ENCODE measurements at places on chromosomes 3 and 15. TPM values are rescaled to one million over a fixed set of nuclear protein-coding genes. Genes with fewer than 3 reads are reported as not detected.

- no peak for DNase-seq
Measured at GRCh38 chr15:41980654-41981323, 8.4 kb upstream of the EHD4 start.

GRCh38 chr15:77854980-77855379, 222.3 kb upstream of the LINGO1 start:
- no peak for DNase-seq

DNA sequence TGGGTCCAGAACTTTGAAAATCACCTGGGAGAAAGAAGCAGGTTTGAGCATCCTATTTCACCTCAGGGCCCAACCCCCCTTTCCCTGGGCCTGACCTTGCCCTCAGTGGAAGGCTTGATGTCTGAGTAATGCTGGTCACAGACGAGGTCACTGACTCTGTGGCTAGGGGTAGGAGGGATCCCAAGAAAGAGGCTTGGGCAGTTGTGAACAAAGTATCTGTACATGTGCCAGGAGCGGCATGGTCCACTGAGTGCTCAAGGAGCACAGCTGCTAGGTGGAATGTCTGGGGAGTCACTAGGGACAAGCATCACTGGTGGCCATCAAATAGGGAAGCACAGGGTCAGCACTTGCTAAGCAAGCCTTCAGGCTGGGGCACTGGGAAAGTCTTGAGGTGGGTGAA, 7.3 kb downstream of the CCDC71 start:
- DNase-seq: no peak

The AGBL1 gene
- total RNA-seq: not detected

DNA sequence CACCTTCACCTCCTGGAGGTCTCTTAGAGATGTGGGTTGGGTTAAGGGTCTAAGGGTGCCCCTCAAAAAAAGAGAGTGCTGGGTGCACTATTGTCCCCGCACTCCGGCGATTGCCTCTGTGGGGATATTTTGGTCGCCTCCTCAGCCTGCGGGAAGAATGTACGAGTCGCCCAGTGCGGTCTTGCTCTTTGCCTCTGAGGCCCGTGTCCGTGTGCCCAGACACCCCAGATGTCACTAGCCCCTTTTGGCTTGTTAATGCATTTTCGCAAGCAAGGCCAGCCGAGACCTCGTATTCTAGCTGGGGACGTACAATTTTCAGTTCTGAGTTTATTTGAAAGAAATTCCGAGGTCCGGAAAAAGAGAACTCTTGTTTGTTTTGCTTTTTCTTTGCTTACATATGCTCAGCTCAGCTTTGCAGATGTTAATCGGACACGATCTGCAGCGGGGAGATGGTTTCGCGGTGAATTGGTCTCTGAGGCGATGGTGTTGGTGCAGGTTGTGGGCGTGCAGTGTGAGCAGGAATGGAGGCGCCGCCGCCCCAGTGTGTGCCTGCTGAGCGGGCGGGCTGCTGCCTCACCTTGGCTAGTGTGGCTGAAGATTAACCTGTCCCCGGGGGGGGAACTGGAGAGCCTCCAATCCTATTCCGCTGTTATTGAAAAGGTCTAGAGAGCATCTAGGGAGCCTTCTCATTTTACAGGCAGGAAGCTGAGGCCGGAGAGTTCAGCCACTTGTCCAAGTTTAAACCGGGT, 1.4 kb downstream of the ST6GAL1 start:
- DNase-seq: peak; percentile 87

GRCh38 chr3:106466881-106467280, 598.1 kb upstream of the CBLB start:
- no peak for DNase-seq

DNA sequence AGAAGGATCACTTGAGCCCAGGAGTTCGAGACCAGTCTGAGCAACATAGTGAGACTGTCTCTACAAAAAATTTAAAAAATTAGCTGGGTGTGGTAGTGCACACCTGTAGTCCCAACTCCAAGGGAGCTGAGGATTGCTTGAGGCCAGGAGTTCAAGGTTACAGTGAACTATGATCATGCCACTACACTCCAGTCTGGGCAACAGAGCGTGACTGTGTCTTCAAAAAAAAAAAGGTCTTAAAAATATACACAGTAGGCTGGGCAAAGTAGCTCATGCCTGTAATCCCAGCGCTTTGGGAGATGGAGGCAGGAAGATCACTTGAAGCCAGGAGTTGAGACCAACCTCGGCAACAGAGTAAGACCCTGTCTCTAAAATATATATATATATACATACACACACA, 11.2 kb upstream of the CAMK1 start:
- DNase-seq: no peak

GRCh38 chr15:96160269-96160668, 170.2 kb upstream of the NR2F2 start:
- no peak for DNase-seq

DNA sequence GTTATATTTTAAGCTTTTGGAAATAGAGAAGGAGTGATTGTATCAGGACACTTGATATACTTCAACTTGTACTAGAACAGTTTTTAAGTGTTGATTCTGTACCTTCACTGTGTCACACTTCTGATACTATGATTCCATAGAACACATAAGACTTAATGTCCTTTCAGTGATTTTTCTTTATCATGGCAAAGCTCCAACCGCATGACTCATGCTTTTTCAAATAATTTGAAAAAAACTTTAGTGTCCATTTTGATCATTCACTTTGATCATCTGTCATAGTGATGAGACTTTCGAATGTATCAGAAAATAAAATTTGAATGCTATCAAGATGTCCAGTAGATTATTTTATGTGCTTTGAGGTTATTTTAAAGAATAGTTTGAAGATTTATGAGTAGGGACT, 32.0 kb downstream of the AP4E1 start:
- DNase-seq: no peak

DNA sequence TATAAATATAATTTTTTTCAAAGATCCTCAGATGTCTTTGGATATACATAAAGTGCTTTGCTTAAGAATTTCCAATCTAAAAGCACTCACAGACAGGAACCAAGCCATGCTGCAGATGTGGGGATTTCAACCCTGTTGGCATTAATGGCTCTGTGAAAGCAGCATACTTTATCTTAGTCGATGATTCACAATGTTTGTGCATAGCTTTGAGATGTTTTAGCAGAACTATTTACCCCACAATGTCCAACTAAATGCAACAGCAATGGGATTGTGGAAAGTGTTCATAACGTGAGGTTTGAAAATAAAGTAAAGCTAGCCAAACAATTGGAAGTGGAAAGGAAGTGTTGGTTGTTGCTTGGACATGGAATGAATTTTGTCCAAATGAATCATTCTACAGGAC, 371.4 kb downstream of the SOX2 start:
- no peak for DNase-seq

GRCh38 chr3:133295944-133296917, 103.6 kb upstream of the BFSP2 start:
- DNase-seq: no peak

The RHCG gene
- not detected for total RNA-seq

The ZNF770 gene
- 26.4 TPM for total RNA-seq

DNA sequence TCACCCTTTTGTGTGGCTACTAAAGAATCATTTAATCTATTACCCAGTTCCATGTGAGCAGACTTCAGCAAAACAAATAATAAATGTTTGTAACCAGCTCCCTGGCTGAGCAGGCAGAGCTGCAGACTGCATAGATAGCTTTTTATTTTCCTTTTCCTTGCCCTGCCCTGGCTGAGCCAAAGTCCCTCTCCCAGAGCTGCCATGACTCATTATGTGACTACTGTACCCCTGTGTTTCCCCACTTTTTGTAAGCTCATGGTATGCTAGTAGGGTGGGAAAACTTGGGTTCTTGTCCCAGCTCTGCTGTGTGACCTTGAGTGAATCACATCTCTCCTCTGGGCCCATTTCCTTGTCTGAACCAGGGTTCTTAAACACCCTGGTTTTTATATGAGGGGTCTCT, 127.5 kb downstream of the CLSTN2 start:
- no peak for DNase-seq

The EAF1 gene
- 39.7 TPM for total RNA-seq

DNA sequence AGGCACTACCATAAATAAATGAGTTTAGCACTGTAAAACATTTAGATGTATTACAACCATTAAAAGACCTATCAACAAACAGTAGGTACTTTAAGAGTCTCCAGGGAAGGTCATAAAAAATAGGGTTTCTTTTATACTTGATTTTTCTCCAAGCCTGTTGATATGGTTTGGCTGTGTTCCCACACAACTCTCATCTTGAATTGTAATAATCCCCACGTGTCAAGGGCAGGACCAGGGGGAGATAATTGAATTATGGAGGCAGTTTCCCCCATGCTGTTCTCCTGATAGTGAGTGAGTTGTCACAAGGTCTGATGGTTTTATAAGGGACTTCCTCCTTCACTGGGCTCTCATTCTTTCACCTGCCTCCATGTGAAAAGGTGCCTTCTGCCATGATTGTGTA, 468.9 kb upstream of the UBE2E2 start:
- DNase-seq: no peak

The SNX22 gene
- total RNA-seq: 0.80 TPM

DNA sequence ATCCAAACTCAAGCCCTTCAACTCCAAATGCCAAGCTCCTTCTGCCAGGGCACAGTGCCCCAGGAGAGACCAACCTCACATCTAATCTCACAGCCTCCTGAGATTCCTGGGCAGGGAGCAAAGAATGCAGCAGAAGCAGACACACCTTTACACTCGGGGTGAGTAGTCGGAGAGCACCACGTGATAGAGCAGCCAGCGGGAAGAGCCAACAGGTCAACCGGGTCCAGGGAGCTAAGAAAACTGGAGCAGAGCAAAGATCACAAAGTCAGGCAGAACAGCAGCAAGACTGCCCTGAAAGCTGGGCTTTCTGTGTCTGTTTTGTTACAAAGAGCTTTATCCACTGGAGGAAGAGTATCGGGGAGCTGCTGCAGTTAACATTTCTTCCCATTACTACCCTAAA, 4.2 kb downstream of the B3GALNT1 start:
- DNase-seq: no peak

The SEMA3F gene
- total RNA-seq: 1.1 TPM

The CASR gene
- 0.10 TPM for total RNA-seq

DNA sequence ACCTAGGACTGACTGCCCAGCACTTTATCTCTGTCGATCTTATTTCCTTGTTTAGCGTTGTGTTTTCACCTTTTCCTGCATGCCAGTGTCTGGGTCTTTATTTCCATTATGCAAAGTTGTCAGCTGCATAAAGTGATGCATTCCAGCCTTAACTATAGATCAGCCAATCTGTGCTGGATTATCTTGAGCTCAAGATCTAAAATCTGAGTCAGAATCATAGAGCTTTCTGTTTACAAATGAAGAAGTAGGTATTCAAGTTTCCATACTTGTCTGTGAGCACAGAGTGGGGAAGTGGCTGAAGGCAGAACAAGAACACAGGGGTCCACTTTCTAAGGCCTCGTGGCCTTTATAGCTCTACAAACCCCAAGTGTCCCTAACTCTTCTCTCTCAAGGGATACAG, 82.4 kb upstream of the PLCL2 start:
- DNase-seq: no peak

DNA sequence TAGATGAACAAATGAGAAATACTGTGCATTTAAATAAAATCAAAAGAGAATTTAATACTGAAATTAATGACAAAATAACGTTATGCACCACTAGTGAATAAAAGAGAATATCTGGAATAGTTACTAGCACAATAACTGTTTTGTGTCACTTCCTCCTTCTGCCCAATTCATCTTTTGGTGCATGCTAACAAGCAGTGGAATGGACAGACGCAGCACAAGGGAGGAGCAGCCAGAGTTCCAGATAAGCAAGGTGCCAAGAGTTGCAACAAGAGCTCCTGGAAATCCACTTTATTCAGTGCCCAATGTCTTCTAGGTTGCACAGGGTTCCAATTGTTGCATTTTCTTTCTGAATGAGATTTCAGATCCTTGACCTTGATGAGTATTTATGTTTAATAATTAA, 66.5 kb upstream of the PLXND1 start:
- DNase-seq: no peak

The VWA5B2 gene
- total RNA-seq: 0.14 TPM

DNA sequence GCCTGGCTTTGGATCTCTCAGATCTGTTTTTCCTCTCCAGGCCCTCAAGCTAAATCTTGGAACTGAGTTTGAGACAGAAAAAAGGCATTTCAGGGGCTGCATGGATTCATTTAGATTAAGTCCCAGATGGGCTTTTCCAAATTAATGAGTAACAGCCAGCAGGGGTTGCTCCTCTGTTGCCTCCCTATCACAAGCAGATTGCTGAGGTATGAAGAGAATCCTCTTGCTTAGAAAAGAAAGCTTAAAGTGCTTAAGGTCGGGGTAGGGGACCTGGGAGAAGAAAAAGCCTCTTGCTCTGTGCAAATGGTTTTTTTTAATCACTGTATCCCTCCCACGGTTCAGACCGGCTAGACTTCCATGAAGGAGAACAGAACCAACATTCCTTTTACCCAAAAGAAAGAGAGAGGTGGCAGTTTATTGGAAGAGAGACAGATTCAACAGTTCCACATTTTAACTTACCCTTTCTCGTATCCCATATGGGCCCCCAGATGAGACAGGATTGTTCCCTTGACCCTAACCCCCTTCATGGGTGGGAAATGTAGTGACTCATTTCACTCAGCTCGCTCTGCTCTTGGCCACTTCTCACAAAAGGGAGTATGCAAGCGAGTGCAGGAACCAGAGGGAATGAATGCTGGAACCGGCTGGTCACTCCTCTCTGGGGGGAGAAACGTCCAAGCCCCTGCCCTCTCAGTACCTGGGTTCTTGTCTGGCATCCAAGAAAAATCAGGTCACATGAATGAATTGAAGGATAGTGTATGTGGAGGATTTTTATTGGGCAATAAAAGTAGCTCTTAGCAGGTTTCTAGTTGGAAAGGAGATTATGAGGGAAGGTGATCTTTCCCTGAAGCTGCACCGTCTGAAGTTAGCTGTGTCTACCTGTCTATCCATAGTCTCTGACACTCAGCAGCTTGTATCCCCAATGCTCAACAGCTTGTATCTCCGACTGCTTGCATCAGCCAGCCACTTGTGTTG, 745.2 kb downstream of the SI start:
- no peak for DNase-seq

DNA sequence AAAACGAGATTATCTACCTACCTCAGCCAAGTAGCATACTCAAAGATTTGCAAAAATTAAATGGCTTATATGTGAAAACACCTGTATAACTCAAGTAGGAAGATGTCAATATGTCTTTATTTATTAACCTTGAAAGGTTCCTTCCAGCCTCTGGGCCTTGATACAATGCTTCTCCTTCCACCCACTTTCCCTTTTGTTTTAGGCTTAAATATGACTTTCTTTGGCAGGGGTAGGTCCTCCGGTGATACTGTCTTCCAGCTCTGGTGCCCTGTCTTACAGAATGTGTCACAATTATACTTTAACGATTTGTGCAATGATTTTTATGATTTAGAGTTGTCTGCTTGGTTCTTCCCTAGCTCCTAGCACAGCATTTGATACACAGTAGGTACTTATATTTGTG, 4.1 kb downstream of the LINS1 start:
- DNase-seq: peak; percentile 35

DNA sequence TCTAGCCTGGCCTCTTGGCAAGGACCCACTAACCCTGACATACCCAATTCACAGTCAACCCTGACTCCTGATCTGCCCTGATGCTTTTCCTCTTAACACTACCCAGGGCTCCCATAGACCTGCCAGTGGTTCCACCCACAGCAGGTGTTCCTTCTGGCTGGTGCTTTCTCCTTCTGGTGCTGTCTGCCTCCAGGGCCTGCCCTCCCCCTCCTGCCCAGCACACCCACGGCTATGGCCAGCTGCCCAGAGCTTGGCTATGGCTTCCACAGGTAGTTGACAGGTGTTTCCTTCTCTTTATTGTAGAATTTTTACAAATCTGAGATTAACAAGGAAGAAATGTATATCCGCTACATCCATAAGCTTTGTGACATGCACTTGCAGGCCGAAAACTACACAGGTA, 46.5 kb upstream of the MANF start:
- no peak for DNase-seq

- no peak for DNase-seq
Measured at GRCh38 chr3:171258316-171258715, 201.9 kb downstream of the TNIK start.
